ENCODE measurements at places on chromosomes 16 and 17. TPM values are rescaled to one million over a fixed set of nuclear protein-coding genes. Genes with fewer than 3 reads are reported as not detected.

DNA sequence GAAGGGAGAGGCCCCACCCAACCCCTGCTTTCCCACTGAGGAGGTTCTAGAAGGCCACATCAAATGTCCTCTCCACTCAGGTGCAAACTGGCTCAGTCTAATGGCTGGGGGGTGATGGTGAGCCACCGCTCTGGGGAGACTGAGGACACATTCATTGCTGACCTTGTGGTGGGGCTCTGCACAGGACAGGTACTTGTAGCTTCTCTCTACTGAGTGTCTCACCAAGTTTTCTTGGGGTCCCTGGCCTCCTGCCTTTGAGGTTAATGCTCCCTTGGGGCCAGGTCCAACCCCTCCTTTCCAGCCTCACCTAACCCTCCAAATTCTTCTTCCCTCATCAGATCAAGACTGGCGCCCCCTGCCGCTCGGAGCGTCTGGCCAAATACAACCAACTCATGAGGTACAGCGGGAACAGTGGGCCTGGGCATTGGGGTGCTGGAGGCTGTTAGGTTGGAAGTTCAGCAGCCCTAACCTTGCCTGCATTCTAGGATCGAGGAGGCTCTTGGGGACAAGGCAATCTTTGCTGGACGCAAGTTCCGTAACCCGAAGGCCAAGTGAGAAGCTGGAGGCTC lies 5.7 kb downstream of the ENO3 start:
- peaks cover 15% of the 10 kb centered on the region for H3K4me1 ChIP-seq
- no peak overlapping the region for H3K4me3 ChIP-seq

DNA sequence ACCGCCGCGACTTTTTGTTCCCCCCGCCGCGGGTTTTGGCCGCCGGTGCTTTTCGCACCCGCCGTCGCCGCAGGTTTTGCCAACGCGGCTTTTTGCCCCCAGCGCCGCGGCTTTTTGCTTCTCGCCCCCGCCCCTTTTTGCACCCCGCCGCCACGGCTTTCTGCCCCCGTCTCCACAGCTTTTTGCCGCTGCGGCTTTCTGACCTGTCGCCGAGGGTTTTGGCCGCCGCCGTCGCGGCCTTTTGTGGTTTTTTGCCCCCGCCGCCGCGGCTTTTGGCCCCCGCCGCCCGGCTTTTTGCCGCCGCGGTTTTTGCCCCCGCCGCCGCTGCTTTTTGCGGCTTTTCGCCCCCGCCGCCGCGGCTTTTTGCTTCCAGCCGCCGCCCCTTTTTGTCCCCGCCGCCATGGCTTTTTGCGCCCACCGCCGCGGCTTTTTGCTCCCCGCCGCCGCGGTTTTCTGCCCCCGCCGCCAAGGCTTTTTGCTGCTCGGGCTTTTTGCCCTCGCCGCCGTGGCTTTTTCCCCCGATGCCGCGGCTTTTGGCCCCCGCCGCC lies 151.1 kb downstream of the KCNJ18 start:
- no peaks in the 10 kb centered on the region for H3K27me3 ChIP-seq
- H3K36me3 ChIP-seq, result no peaks in the 10 kb centered on the region
- DNase-seq, result no peak
- no peaks in the 10 kb centered on the region for H3K4me1 ChIP-seq
- H3K4me3 ChIP-seq, result no peak overlapping the region
- no peak overlapping the region for H3K27ac ChIP-seq

DNA sequence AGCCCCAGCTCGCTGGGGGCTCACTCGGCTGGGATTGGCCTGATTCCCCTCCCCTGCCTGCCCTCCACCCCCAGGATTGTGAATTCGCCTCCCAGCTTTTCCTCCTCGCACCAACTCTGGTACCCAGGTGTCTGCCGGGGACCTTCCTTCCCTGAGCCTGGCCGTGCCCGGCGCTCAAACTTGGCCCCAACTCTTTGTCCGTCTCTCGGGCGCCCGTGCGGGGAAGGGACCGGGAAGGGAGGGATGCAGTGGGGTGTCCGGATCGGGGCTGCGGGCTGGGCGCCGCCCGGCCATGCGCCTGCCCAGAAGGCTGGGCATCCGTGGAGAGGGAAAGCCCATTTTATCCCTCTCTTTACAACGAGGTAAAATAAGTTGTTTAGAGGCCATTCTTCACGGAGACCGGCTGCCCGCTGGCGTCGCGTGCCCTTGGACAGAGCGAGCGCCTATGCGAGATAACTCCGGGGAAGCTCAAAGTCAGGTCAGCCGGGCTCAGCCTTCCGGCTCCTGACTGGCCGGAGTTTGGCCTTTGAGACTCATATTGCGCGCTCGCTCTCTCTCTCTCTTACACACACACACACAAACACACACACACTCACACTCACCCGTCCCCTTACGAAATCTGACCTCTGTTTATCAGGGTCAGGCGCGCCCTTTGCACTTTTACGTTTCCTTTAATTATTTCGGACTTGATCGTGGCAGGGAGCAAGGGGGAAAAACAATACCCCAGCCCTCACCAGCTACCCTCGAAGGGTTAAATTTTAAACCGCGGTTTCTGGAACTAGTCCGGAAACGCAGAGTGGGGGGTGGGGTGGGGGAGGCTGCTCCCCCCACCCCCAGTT lies 774 bp upstream of the MAF start:
- H3K4me1 ChIP-seq, result peaks cover 8% of the 10 kb centered on the region
- H3K4me3 ChIP-seq, result peak overlapping the region; percentile 94
- H3K27ac ChIP-seq, result peak overlapping the region; percentile 100
- no peaks in the 10 kb centered on the region for H3K27me3 ChIP-seq

- H3K4me3 ChIP-seq, result no peak within 1 kb of the TSS
- H3K4me1 ChIP-seq, result peaks cover 37% of the 10 kb centered on the region
- peaks cover 46% of the 10 kb centered on the region for H3K27me3 ChIP-seq
- DNase-seq, result peak; percentile 36
Measured at GRCh38 chr17:4786106-4786511, at the start of gene VMO1. Gene VMO1, minus strand, starts transcription at chr17:4786364. Its CDS starts 12 bp downstream, at chr17:4786352.

The AANAT gene
- polyA plus RNA-seq, result 0.13 TPM

GRCh38 chr17:8856869-8857575 lies 10.5 kb downstream of the PIK3R6 start:
- H3K27ac ChIP-seq, result no peak overlapping the region
- H3K36me3 ChIP-seq, result no peaks in the 10 kb centered on the region
- DNase-seq, result no peak
- H3K27me3 ChIP-seq, result peaks cover 6% of the 10 kb centered on the region

The CCL1 gene
- polyA plus RNA-seq, result not detected

The RAB11FIP3 gene
- 114 TPM for polyA plus RNA-seq

The CCDC154 gene
- 2.9 TPM for polyA plus RNA-seq

DNA sequence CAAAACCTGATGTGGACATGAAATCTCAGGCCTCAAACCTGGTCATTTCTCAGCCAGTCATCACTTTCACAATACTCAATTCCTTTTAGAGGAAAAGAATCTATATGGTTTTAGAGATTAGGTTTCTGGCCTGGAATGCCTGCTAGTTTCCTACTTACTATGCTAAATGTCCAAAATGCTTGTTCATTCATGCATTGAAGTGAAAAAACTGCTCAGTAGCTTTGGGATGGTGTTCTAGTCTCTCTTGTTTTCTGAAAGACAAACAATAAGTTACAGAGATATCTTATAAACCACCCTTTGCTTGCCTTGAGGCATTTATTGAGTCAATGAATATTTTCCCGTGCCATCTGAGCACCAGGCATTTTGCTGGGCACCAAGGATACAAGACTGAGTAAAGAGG lies 1146.5 kb upstream of the GOT2 start:
- no peak overlapping the region for H3K27ac ChIP-seq
- no peaks in the 10 kb centered on the region for H3K27me3 ChIP-seq

GRCh38 chr16:5176505-5176904 lies 78.9 kb upstream of the EEF2KMT start:
- no peak overlapping the region for H3K4me3 ChIP-seq
- H3K27me3 ChIP-seq, result no peaks in the 10 kb centered on the region
- no peaks in the 10 kb centered on the region for H3K36me3 ChIP-seq
- no peak overlapping the region for H3K27ac ChIP-seq

DNA sequence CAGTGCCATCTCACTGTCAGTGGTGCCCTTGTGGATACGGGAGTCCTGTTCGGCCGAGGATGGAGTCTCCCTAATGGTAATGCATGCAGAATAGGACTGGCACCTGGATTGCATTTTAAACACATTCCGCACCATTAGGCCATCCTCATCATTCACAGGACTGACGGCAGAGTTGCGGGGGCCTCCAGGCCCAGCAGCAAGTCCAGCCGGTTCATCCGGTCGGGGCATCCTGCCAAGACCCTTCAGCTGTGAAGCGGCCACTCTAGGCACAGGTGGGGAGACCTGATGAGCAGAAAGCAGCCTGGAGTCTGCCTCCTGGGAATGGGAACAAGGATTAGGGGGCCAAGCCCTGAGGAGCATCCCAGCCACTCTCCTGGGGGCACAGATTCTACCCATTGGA lies 90.3 kb upstream of the XYLT1 start:
- H3K27me3 ChIP-seq, result no peaks in the 10 kb centered on the region
- no peaks in the 10 kb centered on the region for H3K36me3 ChIP-seq
- H3K27ac ChIP-seq, result no peak overlapping the region

DNA sequence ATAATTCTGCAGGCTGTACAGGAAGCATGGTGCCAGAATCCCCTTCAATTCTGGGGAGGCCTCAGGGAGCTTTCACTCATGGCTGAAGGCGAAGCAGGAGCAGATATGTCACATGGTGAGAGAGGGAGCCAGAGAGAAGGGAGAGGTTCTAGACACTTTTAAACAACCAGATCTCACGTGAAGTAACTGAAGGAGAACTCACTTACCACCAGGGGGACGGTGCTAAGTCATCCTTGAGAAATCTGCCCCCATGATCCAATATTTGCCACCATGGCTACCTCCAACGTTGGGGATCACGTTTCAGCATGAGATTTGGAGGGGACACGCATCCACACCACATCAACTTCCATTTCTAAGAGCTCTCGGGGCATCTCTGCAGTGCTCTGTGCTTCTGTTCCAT lies 37.4 kb upstream of the GNA13 start:
- H3K36me3 ChIP-seq, result no peaks in the 10 kb centered on the region
- no peaks in the 10 kb centered on the region for H3K27me3 ChIP-seq
- no peak overlapping the region for H3K27ac ChIP-seq
- no peak for DNase-seq
- H3K4me1 ChIP-seq, result no peaks in the 10 kb centered on the region

DNA sequence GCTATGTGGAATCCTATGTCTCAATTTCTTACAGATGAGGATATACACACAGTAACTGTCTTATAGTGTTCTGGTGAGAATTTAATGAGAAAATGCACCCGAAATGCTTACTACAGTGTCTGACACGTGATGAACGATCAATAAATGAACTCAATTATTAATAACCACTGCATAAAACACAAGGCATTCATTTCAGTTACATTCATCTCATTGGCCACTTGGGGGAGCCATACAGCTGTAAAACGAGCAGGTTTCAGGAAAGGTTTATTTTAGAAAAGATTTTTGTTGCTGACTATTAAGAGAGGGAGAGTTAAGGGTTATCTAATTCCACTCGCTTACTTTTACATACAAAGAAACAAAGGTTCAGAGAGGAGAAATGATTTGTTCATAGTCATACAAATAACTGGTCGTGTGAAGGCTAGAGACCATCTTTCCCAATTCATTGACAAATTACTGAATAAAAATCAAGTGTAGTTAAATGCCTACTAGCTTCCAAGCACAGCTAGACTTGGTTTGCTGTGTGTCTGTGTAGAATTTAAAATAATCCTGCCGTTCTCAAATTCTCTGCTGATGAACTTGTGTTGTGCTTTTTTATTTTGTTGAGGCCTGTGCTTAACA lies 160.1 kb downstream of the MAP2K4 start:
- no peaks in the 10 kb centered on the region for H3K27me3 ChIP-seq
- no peak overlapping the region for H3K27ac ChIP-seq
- H3K4me3 ChIP-seq, result no peak overlapping the region
- no peaks in the 10 kb centered on the region for H3K4me1 ChIP-seq
- no peaks in the 10 kb centered on the region for H3K36me3 ChIP-seq

DNA sequence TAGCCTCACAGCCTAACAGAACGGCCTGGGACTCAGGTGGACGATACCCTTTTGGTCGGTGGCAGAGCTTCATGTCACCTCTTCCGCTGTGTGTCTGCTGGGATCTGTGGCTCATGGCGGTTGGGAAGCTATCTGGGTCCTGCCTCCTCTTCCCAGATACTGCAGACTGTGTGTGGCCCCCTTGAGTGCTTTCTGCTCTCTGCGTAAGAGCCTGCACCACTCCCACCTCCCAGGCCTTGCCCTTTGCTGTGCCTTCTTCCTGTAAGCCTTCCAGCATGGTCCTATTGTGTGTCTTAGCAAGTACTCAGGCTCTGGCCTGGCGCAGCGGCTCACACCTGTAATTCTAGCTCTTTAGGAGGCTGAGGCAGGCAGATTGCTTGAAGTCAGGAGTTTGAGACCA lies 17.5 kb upstream of the ADCY7 start:
- no peak for DNase-seq
- H3K36me3 ChIP-seq, result no peaks in the 10 kb centered on the region
- H3K27ac ChIP-seq, result no peak overlapping the region
- no peak overlapping the region for H3K4me3 ChIP-seq
- H3K27me3 ChIP-seq, result peaks cover 10% of the 10 kb centered on the region

The B3GNT9 gene
- polyA plus RNA-seq, result 5.5 TPM

The PLXDC1 gene
- polyA plus RNA-seq, result 4.1 TPM

DNA sequence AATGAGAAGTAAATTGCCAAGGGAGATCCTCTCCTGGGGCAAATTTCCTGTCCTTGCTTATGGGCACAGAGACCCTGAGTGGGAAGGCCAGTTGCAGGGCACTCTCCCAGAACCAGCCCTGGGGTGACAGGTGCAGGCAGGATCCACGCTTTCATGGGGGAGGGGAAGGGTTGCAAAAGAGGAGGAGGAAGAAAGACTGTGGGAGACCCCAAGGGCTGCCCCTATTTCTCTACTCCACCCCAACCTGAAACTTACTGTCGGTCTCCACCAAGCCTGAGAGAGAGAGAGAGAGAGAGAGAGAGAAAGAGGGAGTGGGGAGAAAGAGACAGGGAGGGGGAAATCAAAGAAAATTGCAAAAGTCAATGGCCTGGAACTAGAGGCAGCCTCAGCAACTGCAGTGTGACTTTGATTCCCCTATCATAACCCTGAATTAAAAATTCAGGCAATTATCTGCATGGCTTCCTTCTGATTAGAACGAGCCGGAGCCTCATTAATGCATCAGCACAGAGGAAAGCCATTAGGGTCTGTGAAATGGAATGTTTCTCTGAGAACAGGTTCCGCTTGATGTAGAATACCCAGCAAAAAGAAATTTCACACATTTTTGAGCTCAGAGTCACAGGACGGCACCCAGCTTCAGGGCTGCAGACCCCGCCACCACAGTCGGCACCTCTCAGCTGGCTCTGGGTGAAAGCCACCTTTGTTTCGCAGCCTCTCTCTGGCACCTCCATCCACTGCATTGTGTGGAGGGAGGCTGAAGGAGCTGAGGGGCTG lies 45.1 kb upstream of the HNF1B start:
- no peak overlapping the region for H3K4me3 ChIP-seq
- no peaks in the 10 kb centered on the region for H3K27me3 ChIP-seq

Data from large intestine (tissue), 12 donors.